HFFc6 (cell line): ENCODE measurements at places on chromosomes 6 and 20.
A peak's percentile ranks its signal among the peaks of the same experiment; 100 is the strongest.

DNA sequence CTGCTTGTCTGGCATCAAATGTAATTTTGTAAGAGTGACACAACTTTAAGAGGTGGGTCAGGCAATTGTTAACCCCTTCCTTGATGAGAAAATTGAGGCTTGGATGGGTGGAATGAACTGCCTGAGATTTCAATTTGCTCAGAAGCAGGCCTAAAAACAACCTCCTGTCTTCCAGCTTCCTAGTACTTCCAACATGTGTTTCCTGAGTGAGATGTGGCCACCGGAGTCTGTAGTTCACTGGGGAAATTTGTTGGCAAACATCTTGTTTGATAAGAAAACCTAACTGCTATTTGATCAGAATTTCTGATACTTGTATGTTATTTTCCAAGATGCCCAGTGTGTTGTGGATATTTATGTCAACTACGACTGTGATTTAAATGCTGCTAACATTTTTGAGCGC is 51.3 kb downstream of the ARFGEF2 start:
- H3K27me3 ChIP-seq = no peaks in the 10 kb centered on the region
- no peak for DNase-seq
- no peak overlapping the region for H3K4me3 ChIP-seq
- H3K36me3 ChIP-seq = peaks cover 52% of the 10 kb centered on the region

- no peaks in the 10 kb centered on the region; the same call in 1 of the 2 replicates for H3K4me1 ChIP-seq
- peaks cover 25% of the 10 kb centered on the region for H3K36me3 ChIP-seq
- H3K4me3 ChIP-seq = no peak overlapping the region
- H3K27me3 ChIP-seq = peaks cover 2% of the 10 kb centered on the region; the same call in 1 of the 2 replicates
- no peak for DNase-seq
- H3K27ac ChIP-seq = no peak overlapping the region
Observed at GRCh38 chr20:49657118-49657901, 56.4 kb downstream of the B4GALT5 start.

DNA sequence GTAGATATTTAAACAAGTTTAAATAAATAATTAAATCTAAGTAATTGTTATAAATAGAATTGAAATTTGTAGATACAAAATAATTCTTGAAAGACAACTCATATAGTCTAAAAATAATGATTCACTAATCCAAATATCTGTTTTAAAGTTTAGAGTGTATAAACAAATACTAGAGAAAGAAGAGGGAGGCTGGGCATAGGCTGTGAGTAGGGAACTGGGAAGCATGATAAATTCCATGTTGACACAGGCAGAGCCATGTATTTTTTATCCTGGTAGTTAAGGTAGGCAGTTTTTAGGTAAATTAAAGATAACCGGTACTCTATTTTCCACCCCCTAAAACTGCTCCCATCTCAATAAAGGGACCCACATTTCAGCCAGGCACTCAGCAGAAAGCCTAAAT is 11.7 kb upstream of the RIN2 start:
- H3K27me3 ChIP-seq = peaks cover 22% of the 10 kb centered on the region
- peaks cover 4% of the 10 kb centered on the region; the same call in 1 of the 2 replicates for H3K4me1 ChIP-seq
- H3K36me3 ChIP-seq = no peaks in the 10 kb centered on the region
- no peak overlapping the region for H3K4me3 ChIP-seq

DNA sequence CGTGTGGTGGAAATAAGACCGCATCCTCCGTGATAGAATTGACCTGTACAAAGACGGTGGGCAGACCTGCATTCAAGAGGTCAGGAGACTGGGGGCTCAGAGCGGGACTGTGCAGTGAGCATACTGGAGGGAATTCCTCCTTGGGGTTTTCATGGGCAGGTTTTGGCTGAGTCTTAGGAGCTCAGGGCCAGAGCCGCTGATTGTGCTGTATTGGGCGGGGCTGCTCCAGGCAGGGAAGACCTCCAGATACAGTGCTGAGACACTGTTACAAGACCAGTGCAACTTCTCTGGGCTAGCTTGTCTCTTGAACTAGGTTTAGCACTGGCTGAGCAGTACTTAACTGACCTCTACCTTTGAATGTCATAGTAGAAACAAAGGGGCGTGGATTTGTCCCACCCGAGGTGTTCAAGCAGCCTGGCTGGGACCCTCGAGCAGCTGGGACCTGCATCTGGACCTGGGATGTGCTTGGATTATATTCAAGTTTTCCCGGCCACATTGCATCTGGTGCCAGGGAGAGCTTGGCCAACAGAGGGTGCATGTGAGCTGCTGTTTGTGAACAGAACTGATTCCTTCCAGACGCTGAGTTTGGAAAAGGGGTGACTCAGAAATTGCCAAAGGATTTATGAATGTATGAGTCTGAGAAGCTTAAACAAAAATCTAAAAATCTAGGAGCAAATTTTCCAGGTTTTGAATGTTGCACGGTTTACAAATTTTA is 33.4 kb upstream of the SLC22A1 start:
- DNase-seq = peak; percentile 95
- H3K4me1 ChIP-seq = peaks cover 23% of the 10 kb centered on the region
- peaks cover 20% of the 10 kb centered on the region for H3K36me3 ChIP-seq
- peak overlapping the region; percentile 80 for H3K4me3 ChIP-seq
- no peaks in the 10 kb centered on the region; the same call in 1 of the 2 replicates for H3K27me3 ChIP-seq

DNA sequence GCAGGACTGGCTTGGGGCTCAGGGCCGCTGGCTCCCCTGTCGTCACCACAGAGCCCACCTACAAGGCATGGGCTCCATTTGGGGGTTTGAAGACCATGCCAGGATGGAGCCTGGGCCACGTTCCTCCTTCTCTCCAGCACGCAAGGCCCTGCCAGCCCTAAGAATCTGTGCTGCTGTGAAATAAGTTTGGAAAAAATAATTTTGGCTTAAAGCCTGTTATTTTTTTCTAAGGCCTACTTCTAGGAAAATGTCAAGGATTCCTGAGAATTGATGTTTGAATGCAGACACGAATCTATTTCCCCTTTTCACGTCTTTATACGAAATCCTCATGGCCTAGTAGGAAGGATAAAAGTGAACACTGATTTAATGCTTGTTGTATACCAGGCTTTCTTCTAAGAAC is 107.5 kb downstream of the LRFN2 start:
- no peak overlapping the region for H3K4me3 ChIP-seq
- H3K27me3 ChIP-seq = peaks cover 3% of the 10 kb centered on the region
- H3K36me3 ChIP-seq = no peaks in the 10 kb centered on the region
- no peaks in the 10 kb centered on the region for H3K4me1 ChIP-seq

DNA sequence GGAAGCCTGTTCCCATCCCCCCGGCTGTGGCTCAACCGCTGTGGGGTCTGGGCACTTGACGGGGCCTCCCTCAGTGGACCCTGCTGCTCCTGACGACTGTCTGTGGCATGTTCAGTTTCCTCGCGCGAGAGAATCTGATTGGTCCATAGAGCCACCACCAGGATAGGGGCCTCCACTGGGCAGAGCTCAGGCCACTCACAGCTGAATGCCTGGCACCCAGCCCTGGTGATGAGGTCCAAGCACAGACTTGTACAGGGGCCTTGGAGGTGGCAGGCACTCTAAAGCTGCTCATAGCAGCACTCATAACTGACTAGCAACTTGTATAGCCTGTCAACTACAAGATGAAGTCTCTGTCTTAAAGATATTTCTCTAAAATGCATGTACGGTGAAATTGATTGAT is 368.1 kb downstream of the NRN1 start:
- no peaks in the 10 kb centered on the region for H3K4me1 ChIP-seq
- no peak for DNase-seq
- peaks cover 1% of the 10 kb centered on the region; the same call in 1 of the 2 replicates for H3K27me3 ChIP-seq
- H3K27ac ChIP-seq = no peak overlapping the region

DNA sequence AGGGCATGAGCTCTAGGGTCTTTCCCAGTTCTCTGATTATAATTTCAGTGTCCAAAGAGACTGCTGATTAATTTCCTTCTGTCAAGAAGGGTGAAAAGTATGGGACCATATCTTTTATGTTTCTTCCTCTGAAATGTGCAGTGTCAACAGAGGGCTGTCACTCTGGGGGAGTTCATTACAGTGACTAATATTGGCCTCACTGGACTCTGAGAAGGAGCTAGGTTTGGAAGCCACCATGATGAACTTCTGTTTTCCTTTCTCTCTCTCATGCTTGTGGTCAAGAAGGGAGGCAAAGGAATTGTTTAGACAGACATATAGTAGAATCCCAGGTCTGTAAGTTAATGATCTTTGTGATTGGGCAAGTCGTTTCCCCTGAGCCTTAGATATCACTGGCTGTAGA is 41.8 kb upstream of the BMP6 start:
- no peaks in the 10 kb centered on the region for H3K36me3 ChIP-seq
- peaks cover 5% of the 10 kb centered on the region; the same call in 1 of the 2 replicates for H3K4me1 ChIP-seq
- H3K27me3 ChIP-seq = peaks cover 19% of the 10 kb centered on the region

DNA sequence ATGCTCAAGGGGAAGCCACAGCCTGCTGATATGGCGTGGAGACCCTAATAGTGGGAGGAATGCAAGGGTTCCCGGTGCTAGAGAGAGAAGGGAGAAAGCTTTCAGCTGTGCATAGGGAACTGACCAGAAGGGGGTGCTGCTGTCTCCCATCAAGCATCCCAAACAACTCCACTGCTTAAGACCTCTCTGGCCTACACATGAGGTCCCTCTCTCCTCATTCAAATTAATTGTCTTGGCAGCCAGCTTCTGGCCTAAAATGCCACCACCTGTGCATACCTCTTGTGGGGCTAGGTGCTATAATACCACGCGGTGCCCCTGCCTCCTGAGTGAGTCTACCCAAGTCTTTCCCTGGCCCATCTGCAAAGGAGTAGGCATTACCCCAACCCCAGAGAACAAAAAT is 14.5 kb downstream of the ADISSP start:
- DNase-seq = peak; percentile 47
- no peaks in the 10 kb centered on the region; the same call in 1 of the 2 replicates for H3K27me3 ChIP-seq
- peaks cover 14% of the 10 kb centered on the region for H3K36me3 ChIP-seq

GRCh38 chr6:144234399-144234798 is 50.7 kb upstream of the UTRN start:
- H3K27ac ChIP-seq = no peak overlapping the region
- H3K27me3 ChIP-seq = no peaks in the 10 kb centered on the region
- no peak overlapping the region for H3K4me3 ChIP-seq
- peaks cover 7% of the 10 kb centered on the region; the same call in 1 of the 2 replicates for H3K4me1 ChIP-seq

- no peak overlapping the region for H3K27ac ChIP-seq
- H3K27me3 ChIP-seq = no peaks in the 10 kb centered on the region; the same call in 1 of the 2 replicates
- no peak for DNase-seq
- no peaks in the 10 kb centered on the region for H3K36me3 ChIP-seq
- no peaks in the 10 kb centered on the region for H3K4me1 ChIP-seq
Observed at GRCh38 chr6:118207947-118208346, 300.9 kb downstream of the SLC35F1 start.

DNA sequence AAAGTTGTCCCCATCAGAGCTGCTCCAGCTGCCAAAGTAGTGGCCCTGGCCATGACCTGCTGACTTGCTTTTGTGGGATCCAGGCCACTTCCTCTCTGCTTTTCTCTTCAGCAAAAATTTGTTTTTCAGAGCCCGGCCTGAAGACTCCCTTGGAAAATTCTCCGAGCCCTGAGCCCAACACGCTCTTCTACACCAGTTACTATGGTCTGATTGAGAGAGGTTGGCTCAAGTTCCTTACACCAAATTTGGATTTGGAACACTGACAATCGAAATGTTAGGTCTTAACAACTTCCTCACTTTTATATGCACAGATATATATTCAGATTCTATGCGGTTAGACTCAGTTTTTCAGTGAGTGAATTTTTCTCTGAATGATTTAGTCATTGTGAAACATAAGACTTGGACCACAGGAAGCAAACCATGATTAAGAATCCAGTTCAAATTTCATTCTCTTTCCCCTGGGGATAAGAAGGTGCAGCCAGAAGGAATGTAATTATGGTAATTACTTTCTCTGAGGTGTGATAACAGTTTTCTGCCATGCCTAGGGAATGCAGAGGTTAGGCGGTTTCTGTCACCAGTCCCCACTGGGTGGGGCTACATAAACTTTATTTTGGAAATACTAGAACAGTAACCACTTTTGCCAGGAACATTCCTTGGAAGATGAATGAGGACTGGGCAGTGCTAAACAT is 365.2 kb downstream of the SYNE1 start:
- H3K27me3 ChIP-seq = peaks cover 4% of the 10 kb centered on the region
- H3K4me1 ChIP-seq = peaks cover 79% of the 10 kb centered on the region
- H3K4me3 ChIP-seq = peak overlapping the region; percentile 52
- peaks cover 29% of the 10 kb centered on the region for H3K36me3 ChIP-seq
- DNase-seq = peak; percentile 32
- H3K27ac ChIP-seq = peak overlapping the region; percentile 85

DNA sequence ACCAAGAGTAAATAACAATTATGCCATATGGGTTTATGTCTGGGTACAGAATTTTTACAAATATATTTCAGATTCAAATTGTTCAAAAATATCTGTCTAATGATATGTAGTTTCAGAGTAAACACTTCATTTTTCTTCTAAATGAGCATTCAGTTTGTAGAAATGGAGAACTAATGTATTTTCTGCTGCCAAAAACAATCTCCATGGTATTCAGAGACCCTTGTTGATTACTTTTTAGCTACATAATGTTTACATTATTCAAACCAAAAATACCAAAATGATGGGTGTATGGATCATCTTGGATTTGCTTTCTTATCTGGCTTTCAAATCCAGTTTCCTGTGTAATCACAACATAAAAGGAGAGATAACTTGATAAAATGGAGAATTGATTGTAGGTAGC is 576.0 kb upstream of the CDH4 start:
- no peaks in the 10 kb centered on the region for H3K36me3 ChIP-seq
- DNase-seq = no peak
- no peak overlapping the region for H3K4me3 ChIP-seq
- H3K4me1 ChIP-seq = no peaks in the 10 kb centered on the region
- H3K27ac ChIP-seq = no peak overlapping the region

- no peak for DNase-seq
- H3K27me3 ChIP-seq = peaks cover 2% of the 10 kb centered on the region; the same call in 1 of the 2 replicates
- no peak overlapping the region for H3K27ac ChIP-seq
Observed at GRCh38 chr20:47970282-47970903, 185.1 kb upstream of the SULF2 start.

GRCh38 chr6:95240514-95240913 is 336.8 kb upstream of the MANEA start:
- H3K27me3 ChIP-seq = no peaks in the 10 kb centered on the region
- H3K4me1 ChIP-seq = no peaks in the 10 kb centered on the region
- no peak for DNase-seq
- H3K36me3 ChIP-seq = 0 out of 2 replicates have a peak, but pooled peaks cover 3% of the 10 kb centered on the region

DNA sequence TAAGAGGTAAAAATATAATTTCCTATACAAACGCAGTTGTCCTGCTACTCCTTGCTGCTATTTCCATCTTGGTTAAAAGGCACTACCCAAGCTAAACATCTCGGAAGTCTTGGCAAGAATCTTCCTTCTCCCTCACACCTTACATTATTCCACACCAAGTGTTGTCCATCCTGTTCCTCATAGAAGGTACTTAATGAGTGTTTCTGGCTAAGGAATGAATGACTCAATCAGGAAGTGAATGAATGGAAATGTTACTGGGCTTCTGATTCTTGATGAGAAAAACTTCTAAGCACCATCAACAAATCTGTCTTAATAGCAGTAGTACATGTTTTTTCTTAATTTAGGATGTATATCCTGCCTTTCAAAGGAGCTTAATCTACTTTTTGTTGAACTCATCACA is 40.6 kb upstream of the RSPO3 start:
- H3K27me3 ChIP-seq = peaks cover 4% of the 10 kb centered on the region; the same call in 1 of the 2 replicates
- H3K36me3 ChIP-seq = no peaks in the 10 kb centered on the region
- H3K4me3 ChIP-seq = no peak overlapping the region

- H3K27me3 ChIP-seq = 0 out of 2 replicates have a peak, but pooled peaks cover 3% of the 10 kb centered on the region
- DNase-seq = peak; percentile 81
- H3K4me3 ChIP-seq = peak within 1 kb of the TSS; percentile 96
Observed at GRCh38 chr20:2651772-2652723, at the start of gene NOP56. NOP56 (plus strand) TSS chr20:2652632; CDS start chr20:2652661, 29 bp downstream.
